ENCODE measurements at places on chromosomes 5 and 9.

GRCh38 chr9:137604345-137605086, 970 bp upstream of the ARRDC1 start:
- no peak for DNase-seq

GRCh38 chr9:116643691-116644090, 43.4 kb upstream of the TRIM32 start:
- DNase-seq: no peak

GRCh38 chr9:1152171-1152570, 102.0 kb downstream of the DMRT2 start:
- DNase-seq: no peak

DNA sequence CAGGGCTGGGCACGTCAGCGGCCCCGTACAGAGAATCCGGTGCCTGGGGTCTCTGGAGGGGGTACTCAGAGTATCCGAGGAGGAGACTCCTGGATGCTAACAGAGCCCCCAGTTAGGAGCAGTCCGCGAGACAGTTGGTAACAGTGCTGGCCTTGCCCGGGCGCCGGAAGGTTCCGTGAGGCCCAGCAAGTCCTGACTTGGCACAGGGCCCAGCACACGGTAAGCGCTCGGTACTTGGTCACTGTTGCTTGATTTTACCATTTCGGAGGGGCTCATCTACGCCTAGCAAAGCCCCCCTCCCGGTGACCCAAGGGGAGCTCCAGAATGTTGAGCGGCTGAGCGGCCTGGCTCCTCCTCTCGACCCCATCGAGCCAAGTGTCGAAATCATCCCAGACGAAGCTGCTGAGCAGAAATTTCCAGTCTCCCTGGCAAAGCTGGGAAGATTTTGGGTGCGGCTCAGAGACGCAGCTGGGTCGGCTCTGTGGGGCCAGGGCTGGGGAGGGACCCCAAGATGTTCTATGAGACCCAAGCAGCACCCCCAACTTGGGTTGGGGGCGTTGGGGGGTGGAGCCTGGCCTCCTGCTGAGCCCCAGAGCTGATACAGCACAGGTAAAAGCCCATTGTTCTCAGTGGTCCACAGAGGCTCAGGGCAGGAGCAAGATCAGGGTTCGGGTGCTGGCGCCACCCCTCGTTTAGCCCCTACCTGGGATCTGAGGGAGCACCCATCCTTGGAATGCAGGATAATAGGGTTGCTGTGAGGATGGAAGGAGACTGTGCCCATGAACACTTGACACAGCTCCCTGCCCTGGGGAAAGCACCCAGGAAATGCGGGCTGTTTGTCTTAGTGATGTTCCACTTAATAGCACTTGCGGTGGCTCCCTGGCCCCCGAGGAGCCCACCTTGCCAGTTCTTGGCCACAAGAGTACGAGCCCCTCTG, 137.2 kb downstream of the C9orf50 start:
- DNase-seq: peak; percentile 88

DNA sequence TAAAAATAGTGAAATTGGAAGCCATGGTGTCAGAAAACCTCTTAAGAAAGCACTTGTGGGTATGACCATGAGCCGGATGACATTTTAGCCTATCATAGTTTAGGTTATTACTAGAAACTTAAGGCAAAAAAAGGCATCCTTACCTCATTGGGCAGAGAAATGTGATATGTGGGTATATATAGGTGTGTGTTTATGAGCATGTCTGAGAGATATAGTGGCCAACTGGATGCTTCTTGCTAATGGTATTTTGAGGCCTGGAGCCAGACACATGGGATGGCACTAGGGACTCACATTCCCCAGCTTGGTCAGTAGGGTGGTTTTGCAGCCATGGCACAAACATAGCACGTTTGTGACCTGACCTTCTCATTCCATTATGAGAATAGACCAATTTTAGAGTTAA, 295.6 kb upstream of the MEF2C start:
- no peak for DNase-seq

DNA sequence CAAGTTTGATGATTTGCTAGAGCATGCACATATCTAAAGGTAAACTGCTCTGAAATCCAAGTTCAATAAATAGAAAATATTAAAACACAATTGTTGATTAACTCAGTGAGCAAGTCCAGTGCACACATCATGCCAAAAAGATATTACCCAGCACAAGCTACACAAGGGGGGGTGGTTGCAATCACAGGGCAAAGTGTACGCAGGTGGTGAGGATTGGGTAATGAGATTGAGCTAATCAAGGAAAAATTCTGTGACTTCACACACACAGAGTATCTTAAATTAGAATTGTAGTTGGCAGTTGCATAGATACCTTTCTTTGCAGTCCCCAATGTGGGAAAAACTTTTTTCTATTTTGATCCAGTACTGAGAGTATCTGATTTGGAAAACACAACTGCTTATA, 156.1 kb upstream of the NTRK2 start:
- no peak for DNase-seq

DNA sequence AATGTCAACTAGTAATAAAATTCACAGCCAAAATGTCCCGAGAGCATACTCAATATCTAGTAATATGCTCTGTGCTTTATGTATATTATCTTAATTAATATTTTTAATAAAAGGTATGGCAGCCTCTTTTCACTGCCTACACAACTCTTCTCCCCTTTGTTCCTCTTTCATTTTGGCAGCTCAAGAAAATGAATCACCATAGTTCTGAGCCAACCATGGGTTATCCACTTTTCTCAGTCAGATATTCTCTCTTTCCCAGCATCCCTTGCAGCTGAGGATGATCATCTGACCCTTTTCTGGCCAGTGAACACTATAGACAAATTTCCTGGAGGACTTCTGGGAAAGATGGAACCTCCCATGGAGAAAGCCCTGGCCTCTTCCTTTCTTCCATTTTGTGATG, 8.2 kb upstream of the DOCK8 start:
- DNase-seq: no peak

DNA sequence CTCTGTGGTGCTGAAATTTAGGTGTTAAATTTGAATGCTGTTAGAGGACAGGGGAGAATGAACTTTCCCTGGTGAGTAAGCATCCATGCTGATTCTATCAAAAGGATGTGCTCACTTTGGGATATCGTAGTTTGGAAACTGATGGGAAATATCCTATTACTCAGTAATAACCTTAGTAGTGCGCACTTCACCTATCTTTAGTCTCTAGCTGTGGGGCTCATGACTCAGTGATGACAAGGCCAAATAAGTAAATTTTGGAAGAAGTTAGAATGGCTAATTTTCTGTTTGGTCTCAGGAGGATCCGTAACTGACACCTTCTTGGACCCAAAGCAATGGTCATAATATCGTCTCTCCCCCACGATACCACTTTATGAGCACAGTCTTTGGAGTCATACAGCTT, 448.4 kb downstream of the PSAT1 start:
- DNase-seq: peak; percentile 87

All from M059J (cell line).